ENCODE measurements at places on chromosomes 11 and 22. TPM values are rescaled to one million over a fixed set of nuclear protein-coding genes. Genes with fewer than 3 reads are reported as not detected.
A peak's percentile ranks its signal among the peaks of the same experiment; 100 is the strongest.

DNA sequence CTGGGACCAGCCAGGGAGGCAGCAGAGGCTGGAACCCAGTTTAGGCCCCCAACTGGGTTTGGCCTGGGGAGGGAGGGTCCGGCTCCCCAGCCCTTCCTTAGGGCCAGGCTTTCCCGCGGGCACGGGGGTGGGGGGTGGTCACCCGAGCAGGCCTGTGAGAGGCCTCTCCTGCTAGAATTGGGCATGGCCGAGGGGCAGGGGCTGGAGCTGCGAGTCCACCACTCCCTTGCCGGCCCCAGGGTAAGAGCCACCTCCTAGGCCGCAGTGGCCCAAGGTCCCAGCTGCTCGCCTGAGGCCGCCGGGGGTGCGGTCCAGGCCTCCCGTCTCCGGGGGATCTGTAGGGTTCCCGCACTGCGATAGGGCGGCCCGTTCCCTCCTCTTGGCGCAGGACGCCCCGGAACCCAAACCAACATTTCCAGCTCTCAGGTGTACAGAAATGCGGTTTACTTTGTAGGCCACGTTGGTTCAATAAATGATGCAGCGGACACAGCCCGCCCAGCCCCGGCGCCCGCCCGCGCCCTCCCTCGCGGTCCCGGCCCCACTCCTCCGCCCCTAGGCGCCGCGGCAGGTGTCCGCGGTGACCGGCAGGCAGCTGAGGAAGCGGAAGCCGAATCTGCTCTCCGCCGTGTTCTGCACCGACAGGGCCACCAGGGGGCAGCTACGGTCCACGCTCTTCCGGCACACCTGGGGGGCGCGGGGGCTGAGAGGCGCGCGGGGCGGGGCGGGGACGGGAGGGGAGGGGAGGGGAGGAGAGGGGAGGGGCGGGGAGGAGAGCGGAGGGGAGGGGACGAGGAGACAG lies 5.9 kb downstream of the LMNTD2 start:
- DNase-seq: peak; percentile 88

DNA sequence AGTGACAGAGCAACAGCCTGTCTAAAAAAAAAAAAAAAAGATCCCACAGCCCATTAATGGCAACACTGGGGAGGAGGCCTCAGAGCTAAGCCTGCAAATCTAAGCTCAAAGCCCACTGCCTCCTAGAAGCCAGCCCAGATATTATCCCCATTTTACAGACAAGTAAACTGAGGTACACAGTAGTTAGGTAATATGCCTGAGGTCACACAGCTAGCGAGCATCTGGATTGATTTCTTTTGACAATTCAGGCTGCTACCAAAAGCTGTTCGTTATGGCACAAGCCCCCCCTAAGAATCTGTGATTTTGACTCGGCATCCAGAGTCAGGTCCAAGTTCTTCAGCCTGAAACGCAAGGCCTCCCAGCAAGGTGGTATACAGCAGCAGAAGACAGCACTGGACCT lies 13.7 kb downstream of the ELFN2 start:
- no peak for DNase-seq

GRCh38 chr11:20029193-20029592 lies 131.1 kb downstream of the DBX1 start:
- DNase-seq: no peak

GRCh38 chr22:31983911-31984656 lies 39.7 kb downstream of the YWHAH start:
- DNase-seq: no peak

Gene ARHGAP8
- 0.82 TPM for total RNA-seq

Gene ANO9
- not detected for total RNA-seq

Data from cerebellum (tissue), 4 donors.